ENCODE measurements at places on chromosomes 16 and 17.
A peak's percentile ranks its signal among the peaks of the same experiment; 100 is the strongest.

DNA sequence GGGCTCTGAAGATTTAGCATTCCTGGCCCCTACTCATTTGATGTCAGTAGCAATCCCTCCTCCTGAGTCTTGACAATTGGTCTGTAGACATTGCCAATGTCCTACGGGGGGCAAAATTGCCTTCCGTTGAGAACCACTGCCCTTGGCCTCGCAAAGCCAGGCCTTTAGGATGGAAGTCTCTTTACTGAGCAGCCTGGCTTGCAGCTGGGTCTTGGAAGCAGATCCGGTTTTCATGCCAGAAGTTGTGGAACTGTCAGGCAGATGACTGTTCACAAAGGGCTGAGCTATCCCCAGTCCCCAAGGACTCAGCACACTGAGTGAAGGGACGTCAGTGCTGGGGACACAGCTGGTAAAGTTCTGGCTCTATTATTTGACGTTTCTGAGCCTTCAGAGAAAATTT lies 83.2 kb downstream of the WSCD1 start:
- no peak for DNase-seq

GRCh38 chr16:12513791-12514175 lies 289.9 kb downstream of the CPPED1 start:
- no peak for DNase-seq

DNA sequence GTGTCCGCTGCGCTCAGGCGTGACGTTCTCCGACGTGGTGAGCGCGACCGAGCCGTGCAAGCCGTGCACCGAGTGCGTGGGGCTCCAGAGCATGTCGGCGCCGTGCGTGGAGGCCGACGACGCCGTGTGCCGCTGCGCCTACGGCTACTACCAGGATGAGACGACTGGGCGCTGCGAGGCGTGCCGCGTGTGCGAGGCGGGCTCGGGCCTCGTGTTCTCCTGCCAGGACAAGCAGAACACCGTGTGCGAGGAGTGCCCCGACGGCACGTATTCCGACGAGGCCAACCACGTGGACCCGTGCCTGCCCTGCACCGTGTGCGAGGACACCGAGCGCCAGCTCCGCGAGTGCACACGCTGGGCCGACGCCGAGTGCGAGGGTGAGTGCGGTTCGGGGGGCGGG lies 11.2 kb downstream of the NGFR start:
- DNase-seq, result no peak

GRCh38 chr17:40497695-40498094 lies 3.7 kb downstream of the TNS4 start:
- peak; percentile 50 for DNase-seq

DNA sequence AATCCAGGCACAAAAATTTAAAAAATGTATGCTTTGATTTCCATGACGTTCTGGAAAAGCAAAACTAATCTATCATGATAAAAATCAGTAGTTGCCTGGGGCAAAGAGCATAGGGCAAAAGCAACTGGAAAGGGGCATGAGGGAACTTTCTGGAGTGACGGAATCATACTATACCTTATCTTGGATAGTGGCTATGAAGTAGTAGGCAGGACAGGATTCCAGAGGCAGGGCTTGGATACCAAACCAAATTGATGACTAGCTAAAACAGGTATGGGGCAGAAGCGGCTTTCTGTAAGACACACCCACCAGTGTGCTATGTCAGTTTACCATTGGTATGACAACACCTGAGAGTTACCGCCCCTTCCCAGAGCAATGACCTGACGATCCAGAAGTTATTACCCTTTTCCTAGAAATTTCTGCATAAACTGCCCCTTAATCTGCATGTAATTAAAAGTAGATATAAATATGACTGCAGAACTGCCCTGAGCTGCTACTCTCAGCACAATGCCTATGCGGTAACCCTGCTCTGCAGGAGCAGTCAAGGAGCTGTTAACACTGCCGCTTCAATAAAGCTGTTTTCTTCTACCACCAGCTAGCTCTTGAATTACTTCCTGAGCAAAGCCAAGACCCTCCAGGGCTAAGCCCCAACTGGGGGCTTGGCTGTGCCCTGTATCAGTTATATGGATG lies 56.7 kb downstream of the CFDP1 start:
- DNase-seq, result no peak

DNA sequence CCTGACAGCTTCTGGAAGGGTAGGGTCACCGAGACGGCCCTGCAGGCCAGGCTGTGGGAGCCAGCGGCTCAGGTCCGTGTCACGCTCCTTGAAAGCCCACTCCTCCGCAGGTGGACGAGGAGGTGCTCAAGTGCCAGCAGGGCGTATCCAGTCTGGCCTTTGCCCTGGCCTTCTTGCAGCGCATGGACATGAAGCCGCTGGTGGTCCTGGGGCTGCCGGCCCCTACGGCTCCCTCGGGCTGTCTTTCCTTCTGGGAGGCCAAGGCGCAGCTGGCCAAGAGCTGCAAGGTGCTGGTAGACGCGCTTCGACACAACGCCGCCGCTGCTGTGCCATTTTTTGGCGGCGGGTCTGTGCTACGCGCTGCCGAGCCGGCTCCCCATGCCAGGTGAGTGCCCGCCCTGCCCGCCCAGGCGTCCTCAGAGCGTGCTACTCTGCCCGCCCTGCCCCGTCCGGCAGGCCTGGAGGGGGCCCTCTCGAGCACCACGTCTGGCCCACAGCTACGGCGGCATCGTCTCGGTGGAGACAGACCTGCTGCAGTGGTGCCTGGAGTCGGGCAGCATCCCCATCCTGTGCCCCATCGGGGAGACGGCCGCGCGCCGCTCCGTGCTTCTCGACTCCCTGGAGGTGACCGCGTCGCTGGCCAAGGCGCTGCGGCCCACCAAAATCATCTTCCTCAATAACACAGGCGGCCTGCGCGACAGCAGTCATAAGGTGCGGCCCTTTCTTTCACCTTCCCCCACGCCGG lies 1.3 kb downstream of the NAGS start:
- DNase-seq, result no peak

DNA sequence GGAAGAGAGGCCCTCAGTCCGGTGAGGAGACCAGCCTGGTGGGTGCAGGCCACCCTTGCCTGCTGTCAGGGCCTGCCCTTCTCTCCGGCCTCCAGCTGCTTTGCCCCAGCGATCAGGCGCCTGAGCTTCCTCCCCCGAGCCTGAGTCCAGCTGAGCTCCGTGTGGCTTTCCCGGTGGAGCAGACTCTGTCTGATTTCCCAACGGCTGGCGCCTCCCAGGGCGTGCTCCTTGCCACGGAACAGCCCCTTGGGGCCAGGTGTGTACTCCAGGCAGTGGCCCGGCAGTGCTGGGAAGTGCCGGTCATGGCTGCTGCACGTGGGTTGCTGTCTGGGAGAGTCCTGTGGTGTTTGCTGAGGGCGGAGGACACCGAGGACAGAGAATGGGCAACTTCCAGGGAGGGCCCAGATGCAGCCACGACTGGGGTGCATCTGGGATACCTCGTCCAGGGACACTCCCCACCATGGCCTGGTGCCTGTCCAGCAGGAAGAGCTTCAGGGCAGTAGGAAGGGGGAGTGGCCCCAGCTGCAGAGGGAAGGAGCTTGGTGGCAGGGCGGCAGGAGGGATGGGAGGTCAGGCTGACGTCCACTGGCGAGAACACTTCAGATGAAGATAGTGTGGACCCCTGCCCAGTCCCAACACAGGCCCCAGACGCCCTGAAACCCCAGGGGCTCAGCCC lies 22.5 kb downstream of the METRNL start:
- peak; percentile 43 for DNase-seq

DNA sequence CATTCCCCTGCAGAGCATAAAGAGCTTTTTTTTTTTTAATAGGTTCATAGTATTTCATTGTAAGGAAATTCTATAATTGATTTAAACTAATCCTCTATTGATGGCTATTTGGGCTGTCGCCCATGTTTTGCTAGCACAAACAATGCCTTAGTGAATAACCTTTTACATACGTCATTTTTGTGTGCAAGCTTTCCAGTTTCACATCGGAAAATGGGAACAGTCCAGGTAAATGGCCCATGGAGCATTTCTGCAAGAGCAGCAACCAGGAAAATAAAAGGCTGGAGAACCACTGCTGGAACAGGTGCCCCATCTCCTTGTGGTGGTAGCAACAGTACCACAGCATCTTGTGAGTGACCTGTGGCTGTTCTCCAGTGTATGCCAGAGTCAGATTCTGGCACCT lies 48.6 kb downstream of the CDH1 start:
- DNase-seq, result no peak

DNA sequence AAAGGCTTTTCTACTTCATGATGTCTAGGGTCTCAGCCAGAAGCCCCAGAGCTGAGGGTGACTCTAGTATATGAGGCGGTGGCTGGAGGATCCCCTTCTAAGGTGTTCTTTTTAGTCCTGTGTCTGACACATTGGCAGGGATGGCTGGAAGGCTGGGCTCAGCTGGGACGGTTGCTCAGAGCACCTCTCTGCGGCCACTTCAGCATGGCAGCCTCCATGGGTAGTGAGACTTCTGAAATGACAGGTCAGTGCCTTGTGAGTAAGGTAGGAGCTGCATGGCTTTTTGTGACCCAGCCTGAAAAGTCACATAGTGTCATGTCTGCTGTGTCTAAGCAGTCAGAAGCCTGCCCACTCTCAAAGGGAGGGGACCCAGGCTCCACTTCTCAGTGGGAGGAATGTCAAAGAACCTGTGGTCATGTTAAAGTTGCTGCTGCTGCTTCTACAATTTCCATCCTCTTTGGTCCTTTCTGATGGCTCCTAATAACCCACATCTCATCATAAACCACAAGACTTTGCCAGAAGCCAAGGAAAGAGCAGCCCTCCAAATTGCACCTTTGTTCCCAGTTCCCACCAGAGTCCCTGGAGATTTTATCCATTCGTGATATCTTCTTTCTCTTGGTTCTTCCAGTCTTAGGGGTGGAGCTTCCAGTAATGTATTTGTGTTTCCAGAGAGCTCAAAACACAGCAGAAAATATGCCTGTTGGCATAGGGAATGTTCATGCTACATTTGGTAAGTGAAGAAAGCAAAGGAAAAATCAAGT lies 15.4 kb upstream of the KCNG4 start:
- no peak for DNase-seq

DNA sequence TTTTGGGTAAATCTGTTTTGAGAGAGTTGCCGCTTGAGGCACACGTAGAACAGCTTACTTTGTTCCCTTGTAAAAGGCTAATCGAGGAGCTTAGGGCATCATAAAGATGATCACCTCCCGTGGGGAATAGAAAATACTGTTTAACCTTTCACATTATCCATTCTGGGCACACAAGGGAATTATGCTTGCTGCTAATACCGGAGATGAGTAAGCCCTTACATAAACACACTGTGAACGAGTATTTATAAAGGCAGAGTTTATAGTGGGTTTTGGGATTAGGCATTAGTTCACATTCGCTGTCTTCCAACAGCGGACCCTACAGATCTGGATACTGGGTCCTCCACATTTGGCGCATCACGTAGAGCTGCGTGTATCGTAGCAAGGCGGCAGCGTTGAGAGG lies 51.2 kb upstream of the CNTNAP4 start:
- DNase-seq, result no peak

DNA sequence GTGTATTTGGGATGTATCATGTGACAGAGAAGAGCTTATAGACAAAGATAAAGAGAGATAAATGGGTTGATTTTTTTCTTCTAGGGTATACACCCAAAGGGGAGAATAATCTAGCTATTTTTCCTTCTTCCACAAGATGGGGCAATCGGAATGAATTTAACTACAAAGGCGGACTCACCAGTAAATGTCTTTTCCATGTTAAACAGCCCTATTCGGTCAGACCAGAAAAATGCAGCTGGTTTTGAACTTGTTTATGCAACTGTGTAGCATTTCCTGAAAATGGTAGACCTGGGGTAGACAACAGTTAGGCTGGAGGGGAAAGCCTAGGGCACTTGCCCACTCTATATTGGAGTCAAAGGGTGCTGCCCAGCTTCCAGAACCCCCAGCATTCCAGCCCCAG lies 477.1 kb downstream of the TOX3 start:
- peak; percentile 15 for DNase-seq

Data from AG08395 (cell line).